Aorta (tissue), 5 donors: ENCODE measurements at places on chromosomes 1 and 21. TPM values are rescaled to one million over a fixed set of nuclear protein-coding genes. Genes with fewer than 3 reads are reported as not detected.

DNA sequence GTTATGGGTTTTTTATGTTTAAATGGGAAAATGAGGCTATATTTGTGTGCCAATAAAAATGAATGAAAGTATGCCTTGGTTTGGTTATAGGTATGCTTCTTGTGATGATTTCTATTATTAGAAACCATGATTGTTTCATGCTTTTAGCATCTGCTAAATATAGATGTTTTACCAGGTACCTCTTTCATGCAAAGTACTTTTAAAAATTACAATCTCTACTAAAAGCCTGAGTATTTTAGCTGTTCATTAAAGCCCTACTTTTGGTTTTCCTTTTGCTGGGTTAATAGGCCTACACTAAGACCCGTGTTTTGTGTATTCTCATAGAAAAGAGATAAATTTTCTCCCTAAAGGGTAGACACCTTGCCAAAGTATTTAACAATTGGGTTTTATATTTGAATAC is 32.0 kb downstream of the MTF2 start:
- no peak for DNase-seq

DNA sequence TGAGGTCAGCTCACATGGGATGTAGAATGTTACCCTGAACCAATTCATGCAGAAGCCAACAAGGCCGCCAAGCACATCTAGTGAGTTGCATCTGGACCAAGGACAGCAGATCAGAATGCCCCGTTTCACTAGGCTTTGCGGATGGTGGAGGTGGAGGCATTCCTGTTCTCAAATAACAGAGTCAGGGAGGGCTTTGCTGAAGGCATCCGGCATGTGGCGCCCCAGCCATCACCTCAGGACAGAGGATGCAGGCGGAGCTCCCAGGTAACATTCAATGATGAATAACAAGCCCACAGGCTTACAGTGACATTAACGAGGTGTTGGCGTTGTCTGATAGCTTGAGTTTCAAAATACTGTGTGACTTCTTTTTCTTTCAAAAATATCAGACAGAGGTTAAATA is 476.2 kb downstream of the CAMTA1 start:
- DNase-seq = no peak

DNA sequence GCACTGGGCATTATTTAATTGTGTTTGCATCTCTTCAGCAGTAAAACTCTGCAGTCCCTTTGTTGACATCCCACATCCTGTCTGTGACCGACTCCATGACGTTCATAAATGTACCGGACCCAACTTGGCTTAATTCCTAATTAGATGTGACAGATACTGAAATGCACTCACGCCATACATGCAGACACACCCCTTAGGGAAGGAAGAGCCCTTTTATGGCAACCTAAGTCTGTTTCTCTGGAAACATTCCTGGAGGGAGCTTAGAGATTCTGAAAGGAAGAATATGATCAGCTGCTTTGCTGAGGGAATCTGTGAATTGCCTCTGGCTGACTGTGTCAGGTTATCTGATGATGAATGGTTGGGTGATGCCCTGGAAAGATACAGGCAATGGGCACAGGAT is 33.4 kb downstream of the ADAMTS5 start:
- no peak for DNase-seq

GRCh38 chr1:10866321-10867093 is 70.1 kb upstream of the CASZ1 start:
- DNase-seq = peak; percentile 70

GRCh38 chr21:34200288-34200905 is 127.0 kb downstream of the MRPS6 start:
- DNase-seq = no peak

DNA sequence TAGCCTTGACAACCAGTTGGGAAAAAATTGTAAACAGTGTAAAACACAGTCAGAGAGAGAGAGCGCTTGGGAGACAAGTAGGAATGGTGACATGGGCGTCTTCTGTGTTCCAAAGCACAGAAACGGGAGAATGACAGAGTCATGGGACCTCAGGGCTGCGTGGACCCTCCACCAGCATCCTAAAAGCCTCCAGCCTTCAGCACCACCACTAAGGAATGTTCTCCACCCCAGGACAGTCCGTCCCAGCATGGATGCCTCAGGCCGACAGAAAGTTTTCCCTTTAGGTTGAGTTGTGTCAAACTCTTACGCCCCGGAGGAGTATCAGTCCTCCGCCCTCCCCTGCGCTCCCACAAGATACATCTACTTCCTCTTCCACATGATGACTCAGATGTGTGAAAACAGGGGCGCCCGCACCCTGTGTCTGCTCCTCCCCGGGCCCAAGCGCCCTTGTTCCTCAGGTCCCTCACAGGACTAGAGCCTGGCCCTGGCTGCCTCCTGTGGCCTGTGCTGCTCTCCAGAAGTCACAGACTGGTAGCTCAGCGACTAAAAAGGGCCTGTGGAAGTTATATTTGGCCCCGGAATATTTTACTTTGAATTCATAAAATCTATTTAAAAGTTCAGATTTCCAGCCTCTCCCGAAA is 63.9 kb upstream of the EFHD2 start:
- peak; percentile 81 for DNase-seq

DNA sequence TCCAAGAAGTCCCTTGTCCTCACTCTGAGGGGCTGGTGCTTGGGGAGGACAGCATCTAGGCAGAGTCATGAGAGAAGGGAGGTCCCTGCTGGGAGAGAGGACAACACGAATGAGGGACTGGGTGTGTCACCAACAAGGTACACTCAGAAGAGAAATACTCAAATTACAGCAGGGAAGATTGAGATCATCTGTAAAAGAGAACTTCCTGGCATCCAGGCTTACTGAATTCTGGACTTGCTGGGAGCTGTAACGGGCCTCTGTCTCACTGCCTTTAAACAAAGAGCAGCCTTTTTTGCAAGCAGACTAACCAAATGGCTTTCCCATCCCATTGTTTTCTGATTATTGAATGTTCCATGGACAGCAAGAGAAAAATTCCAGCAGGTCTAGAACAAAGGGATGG is 195.7 kb upstream of the RAB4A start:
- no peak for DNase-seq

GRCh38 chr1:29481031-29481430 is 244.7 kb downstream of the PTPRU start:
- DNase-seq = peak; percentile 24

DNA sequence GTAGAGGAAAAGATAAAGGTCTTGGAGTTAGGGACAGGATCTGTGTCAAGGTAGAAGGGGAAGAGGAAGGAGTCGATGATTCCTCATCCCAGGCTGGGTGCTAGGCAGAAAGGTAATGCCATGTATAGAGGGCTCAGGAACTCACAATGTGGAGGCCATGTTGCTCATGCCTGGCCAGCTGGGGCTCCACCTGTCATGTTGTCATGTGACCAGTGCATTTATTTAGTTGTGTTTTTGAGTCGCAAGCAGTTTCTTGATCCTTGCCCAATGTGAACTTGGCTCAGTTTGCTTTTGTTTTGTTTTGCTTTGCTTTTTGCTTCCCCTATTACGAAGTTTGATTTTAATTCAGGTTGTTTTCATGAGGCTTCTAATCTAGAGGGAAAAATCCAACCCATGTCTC is 5.7 kb downstream of the CASQ2 start:
- DNase-seq = no peak

DNA sequence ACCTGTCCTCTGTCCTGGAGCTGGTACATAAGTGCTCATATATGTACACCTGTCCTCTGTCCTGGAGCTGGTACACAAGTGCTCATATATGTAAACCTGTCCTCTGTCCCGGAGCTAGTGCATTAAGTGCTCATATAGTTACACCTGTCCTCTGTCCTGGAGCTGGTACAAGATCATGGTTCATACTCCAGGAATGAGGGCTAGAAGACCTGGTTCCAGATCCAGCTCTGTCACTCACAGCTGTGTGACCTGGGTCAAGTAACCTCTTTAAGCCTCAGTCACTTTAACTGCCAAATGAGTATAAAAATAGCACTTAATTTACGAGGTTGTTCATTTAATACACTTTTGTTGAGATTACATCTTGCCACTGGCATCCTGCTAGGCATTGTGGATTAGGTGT is 28.0 kb downstream of the SMYD3 start:
- DNase-seq = no peak

- DNase-seq = no peak
Observed at GRCh38 chr1:235863699-235864093, 3.0 kb downstream of the LYST start.

GRCh38 chr1:58248791-58249190 is 297.7 kb downstream of the OMA1 start:
- DNase-seq = no peak

DNA sequence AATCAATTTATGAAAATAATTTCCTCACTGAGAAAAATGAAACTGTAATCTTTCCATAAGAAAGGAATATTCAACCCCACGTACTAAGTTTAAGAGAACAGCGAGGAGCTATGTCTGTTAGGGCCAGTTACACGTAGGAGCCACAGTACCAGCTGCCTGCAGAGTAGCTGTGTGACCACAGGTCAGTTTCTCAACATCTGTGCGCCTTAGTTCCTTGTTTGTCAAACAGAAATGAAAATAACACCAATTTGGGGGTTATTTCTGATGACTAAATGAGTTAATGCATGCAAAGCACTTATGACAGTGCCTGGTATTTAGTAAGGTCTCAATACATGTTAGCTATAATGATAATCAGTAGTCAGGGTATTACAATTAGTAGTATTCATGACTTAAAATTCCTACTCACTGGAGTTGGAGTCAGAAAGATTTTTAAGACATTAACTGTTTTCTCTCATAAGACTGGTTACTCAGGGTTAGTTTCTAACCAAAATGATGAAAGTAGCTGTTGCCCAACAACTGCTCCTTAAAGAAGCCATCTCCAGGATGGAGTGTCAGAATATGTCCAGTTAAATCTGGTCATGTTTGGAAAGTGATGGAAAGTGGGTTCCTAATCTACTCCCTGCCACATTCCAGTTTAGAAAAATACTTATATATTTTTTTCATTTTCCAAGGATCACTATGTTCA is 85.8 kb upstream of the ZNF648 start:
- peak; percentile 64 for DNase-seq

- DNase-seq = no peak
Observed at GRCh38 chr1:153513666-153514065, 22.1 kb downstream of the S100A6 start.

DNA sequence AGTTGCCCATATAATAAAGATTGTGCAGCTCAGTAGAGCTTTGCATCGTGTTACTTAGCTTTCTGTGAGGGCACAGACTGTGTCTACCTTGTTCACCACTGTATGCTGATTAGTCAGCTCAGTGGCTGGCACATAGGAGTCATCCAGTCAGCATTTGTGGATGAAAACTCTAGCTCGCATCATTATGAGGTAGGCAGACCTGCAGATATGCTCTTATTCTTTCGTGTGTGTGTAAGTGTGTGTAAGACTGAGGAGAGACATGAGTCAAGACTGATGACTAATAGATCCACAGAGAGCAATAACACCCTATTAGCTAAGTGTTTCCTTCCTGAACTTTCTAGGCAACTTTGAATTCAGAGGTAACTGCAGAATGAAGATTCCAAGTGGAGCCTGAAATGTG is 17.1 kb downstream of the TTF2 start:
- no peak for DNase-seq

GRCh38 chr1:181818943-181819342 is 242.6 kb downstream of the ZNF648 start:
- no peak for DNase-seq

GRCh38 chr1:164759979-164760469 is 201.0 kb downstream of the PBX1 start:
- DNase-seq = no peak

GRCh38 chr1:3491291-3492246 is 37.1 kb downstream of the ARHGEF16 start:
- peak; percentile 94 for DNase-seq

DNA sequence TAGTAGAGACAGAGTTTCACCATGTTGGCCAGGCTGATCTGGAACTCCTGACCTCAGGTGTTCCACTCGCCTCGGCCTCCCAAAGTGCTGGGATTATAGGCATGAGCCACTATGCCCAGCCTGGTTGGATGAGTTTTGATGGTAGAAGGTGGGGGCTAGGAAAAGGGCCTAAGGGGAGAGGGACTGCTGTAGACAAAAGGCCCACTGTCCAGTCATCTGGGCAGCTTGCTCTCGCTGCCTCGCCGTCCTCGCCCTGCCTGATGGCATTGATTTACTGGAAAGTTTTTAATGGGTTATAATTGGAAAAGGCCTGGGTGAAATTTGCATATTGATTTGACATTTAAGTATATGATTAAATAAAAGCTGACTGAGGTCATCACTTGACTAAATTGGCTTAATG is 175.1 kb upstream of the CSF3R start:
- DNase-seq = no peak

DNA sequence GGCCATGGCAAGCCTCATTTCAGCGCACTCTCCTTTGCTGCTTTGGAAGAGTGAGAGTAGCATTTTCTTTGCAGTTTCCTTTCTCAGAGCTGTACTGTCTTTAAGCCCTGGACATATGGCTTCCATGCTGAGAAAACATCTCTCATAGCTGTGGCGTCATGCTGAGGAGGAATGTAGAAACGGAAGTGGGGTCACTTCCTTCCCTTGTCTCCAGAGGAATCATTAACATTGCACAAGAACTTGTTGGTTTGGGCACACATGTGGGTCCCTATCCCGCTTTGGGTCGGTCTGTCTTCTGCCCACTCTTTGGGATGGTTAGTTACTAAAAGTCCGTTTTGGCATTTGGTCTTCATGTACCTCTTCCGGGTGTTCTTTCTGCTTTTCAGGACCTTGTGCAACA is 5.6 kb downstream of the MFN2 start:
- no peak for DNase-seq

DNA sequence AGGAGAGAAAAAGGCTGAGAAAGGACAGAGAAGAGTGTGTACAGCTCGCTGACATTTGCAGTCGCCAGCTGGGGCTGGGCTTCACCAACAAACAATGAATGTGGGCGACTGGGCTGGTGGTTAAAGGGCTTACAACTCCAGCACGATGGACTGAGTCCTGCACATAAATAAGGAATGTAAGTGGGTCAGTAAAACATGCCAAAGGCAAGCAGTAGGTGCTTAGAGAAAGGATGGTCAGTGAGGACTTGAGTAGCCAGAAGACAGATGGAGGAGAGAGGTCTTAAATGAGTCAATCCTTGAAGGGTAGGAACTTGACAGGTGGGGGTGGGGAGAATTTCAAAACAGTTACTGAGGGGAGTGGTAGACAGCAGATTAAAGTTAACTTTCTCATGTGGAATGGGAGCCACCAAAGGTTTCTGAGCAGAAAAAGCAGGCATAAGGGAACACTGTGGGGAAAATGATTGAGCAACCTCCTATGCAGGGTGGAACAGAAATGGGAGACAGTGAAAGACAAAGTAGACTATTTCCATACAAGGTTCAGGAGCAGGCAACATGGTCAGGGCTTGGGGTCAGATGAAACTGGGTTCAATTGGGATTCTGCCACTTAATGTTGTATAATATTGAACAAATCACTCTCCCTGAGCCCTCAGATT is 37.4 kb downstream of the GADD45A start:
- no peak for DNase-seq

Gene BRDT
- not detected for total RNA-seq

Gene PTCH2
- 1.7 TPM for total RNA-seq

Gene LCE3C
- total RNA-seq = not detected

Gene MUL1
- total RNA-seq = 18.6 TPM

Gene RNU1-1
- total RNA-seq = 7,231 TPM

Gene GPR61
- total RNA-seq = not detected

Gene STIL
- total RNA-seq = 0.65 TPM

Gene FLG2
- total RNA-seq = not detected

Gene HSD3B2
- not detected for total RNA-seq
